ENCODE measurements at places on chromosomes 3 and 15. TPM values are rescaled to one million over a fixed set of nuclear protein-coding genes. Genes with fewer than 3 reads are reported as not detected.

- H3K4me1 ChIP-seq: peaks cover under 1% of the 10 kb centered on the region
- H3K27ac ChIP-seq: no peak overlapping the region
- peaks cover 4% of the 10 kb centered on the region for H3K36me3 ChIP-seq
- no peak overlapping the region for H3K4me3 ChIP-seq
- no peak for DNase-seq
Observed at GRCh38 chr3:52934630-52935530, 37.5 kb upstream of the STIMATE start.

DNA sequence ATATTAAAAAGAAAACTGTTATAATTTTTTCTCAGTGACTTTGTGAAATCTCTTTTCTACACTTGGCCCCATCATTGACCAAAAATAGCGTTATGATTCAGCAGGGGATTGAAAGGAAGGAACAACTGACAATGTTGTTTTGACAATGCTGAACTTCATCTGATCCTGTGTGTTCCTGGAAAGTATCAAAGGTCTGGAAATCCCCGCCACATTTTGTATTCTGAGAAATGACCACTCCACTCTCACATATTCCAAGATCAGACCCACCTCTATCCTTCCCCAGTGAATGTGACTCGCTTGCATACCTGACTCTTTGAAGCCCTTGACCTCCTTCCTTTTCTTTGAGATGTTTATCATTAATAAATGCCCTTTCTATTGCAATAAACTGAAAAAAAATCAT is 9.7 kb upstream of the RIOX2 start:
- no peaks in the 10 kb centered on the region for H3K4me1 ChIP-seq
- no peak overlapping the region for H3K4me3 ChIP-seq
- H3K27me3 ChIP-seq: peaks cover 7% of the 10 kb centered on the region
- no peak for DNase-seq

GRCh38 chr3:13528217-13528867 is 20.6 kb upstream of the FBLN2 start:
- H3K27ac ChIP-seq: no peak overlapping the region
- no peak for DNase-seq
- H3K4me1 ChIP-seq: no peaks in the 10 kb centered on the region
- no peaks in the 10 kb centered on the region for H3K36me3 ChIP-seq
- H3K4me3 ChIP-seq: no peak overlapping the region

- no peak for DNase-seq
- peaks cover 2% of the 10 kb centered on the region for H3K27me3 ChIP-seq
- H3K4me3 ChIP-seq: no peak overlapping the region
Observed at GRCh38 chr3:87006844-87007439, 16.0 kb upstream of the VGLL3 start.

- no peak for DNase-seq
- no peak overlapping the region for H3K27ac ChIP-seq
- H3K36me3 ChIP-seq: no peaks in the 10 kb centered on the region
- H3K4me1 ChIP-seq: no peaks in the 10 kb centered on the region
- peaks cover 17% of the 10 kb centered on the region for H3K27me3 ChIP-seq
- H3K4me3 ChIP-seq: no peak overlapping the region
Observed at GRCh38 chr3:119626196-119626595, 28.5 kb downstream of the PLA1A start.

Gene ROBO2
- 83.8 TPM for total RNA-seq

- no peaks in the 10 kb centered on the region for H3K36me3 ChIP-seq
- H3K4me3 ChIP-seq: no peak overlapping the region
- no peak for DNase-seq
- H3K27ac ChIP-seq: no peak overlapping the region
- peaks cover 7% of the 10 kb centered on the region for H3K4me1 ChIP-seq
Observed at GRCh38 chr3:22315925-22316324, 564.9 kb upstream of the ZNF385D start.

DNA sequence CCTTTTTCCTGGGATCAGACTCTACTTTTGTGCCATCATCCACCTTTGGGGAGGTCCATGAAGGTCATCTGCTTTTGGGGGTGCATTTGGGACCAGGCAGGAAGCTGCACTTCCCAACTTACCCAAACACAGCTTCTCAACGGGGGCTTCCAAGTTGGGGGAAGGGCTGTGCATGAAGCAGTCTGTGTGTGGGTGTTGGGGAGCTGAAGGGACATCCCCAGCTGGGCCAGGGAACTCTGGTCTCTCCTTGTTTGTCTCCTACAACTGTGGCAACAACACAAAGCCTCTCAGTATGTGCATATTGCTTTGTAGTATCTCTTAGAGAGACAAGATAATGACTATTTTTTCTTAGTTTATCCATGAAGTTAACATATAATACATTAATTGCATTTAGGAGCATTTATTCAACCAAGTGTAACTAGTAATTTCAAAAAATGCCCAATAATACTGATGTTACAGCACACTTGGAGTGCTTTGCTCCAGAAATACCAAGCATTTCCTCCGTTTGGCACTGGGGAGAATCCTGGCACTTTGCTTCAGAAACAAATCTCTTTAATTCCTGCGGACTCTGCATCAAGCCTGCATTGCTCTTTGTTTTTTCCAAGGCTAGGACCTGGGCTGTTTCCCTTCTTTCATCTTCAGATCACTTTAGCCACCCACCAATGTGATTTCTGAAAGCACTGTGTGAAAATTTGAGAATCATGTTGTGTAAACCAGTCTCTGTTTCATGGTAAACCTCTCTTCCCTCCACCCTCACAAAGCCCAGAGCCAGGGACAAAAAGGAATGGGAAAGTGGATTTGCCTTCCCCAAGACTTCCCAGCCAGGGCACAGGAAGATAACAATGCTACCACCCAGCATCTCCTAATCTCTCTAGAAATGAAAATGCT is 126.2 kb upstream of the PFN2 start:
- H3K36me3 ChIP-seq: peaks cover 1% of the 10 kb centered on the region
- H3K27ac ChIP-seq: peak overlapping the region; percentile 4
- no peak for DNase-seq
- no peaks in the 10 kb centered on the region for H3K4me1 ChIP-seq

Gene CELF6
- 1.4 TPM for total RNA-seq

Gene TEX55
- total RNA-seq: not detected

Gene COL6A5
- total RNA-seq: not detected

DNA sequence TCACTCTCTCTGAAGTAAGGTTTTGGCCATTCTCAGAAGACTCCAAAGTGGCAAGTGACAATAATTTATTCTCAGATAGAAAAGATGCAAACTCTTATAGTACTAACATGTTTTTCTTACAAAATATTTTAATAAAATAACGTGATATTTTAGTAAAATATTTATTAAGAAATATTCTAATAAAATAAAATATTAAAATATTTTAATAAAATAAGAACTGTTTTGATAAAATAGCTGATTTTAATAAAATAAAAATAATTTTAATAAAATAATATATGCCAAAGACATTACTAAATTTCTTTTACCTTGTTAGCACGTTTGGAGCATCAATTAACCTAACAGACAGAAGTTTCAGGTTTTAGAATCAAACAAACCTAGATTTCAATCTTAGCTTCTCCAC is 424.0 kb upstream of the NECTIN3 start:
- no peak overlapping the region for H3K27ac ChIP-seq
- peaks cover 4% of the 10 kb centered on the region for H3K36me3 ChIP-seq
- no peak overlapping the region for H3K4me3 ChIP-seq
- H3K27me3 ChIP-seq: no peaks in the 10 kb centered on the region

Gene FGD5
- 0.09 TPM for total RNA-seq

DNA sequence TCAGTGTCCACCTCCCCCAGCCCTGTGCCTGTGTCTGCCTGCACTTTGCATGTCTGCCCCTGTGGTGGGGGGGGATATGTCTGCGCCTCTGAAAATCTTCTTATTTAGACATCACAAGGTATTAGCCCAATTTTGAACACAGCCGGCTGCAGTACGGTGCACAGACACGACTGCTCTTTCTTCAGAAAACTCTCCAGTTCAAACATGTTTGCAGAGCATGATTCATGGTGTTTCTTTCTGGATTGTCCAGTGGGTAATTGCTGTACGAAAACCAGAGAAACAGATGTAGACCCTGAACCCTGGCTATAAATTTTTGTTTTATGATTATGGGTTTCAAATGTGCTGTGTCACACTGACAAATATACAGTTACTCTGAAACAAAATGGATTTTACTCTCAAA is 3.4 kb upstream of the RARB start:
- no peaks in the 10 kb centered on the region for H3K27me3 ChIP-seq
- DNase-seq: no peak
- H3K36me3 ChIP-seq: no peaks in the 10 kb centered on the region
- peaks cover 38% of the 10 kb centered on the region for H3K4me1 ChIP-seq
- no peak overlapping the region for H3K27ac ChIP-seq

GRCh38 chr3:4987538-4988296 is 8.5 kb downstream of the BHLHE40 start:
- peaks cover 2% of the 10 kb centered on the region for H3K4me1 ChIP-seq
- peaks cover 64% of the 10 kb centered on the region for H3K27me3 ChIP-seq
- no peak overlapping the region for H3K27ac ChIP-seq
- no peak for DNase-seq
- peak overlapping the region; percentile 61 for H3K4me3 ChIP-seq

GRCh38 chr15:81363276-81363675 is 10.7 kb downstream of the TMC3 start:
- no peak overlapping the region for H3K27ac ChIP-seq
- no peaks in the 10 kb centered on the region for H3K4me1 ChIP-seq
- H3K4me3 ChIP-seq: no peak overlapping the region
- H3K36me3 ChIP-seq: no peaks in the 10 kb centered on the region

Gene CPNE4
- 5.5 TPM for total RNA-seq

Gene FBLN2
- 14.1 TPM for total RNA-seq

- no peak overlapping the region for H3K27ac ChIP-seq
- H3K27me3 ChIP-seq: no peaks in the 10 kb centered on the region
- no peak for DNase-seq
- peaks cover 1% of the 10 kb centered on the region for H3K36me3 ChIP-seq
Observed at GRCh38 chr3:148823026-148823425, 4.6 kb upstream of the CPB1 start.

DNA sequence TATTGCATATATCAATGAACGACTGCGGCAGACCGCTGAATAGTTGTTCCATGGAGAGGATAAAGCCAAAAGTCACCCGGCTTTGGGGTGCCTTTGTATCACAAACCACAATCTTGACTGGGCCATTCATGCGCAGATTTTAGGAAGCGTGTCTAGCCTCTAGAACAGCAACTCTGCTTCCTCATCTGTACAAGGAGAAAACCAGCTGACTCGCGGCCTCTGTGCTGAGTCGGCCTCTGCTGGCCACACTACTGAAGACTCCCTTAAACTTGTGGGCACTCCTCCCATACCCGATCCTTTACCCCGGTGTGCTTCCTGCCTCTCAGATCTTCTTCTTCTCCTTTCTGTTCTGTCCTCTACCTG is 872 bp downstream of the DLEC1 start:
- no peak for DNase-seq
- peaks cover 38% of the 10 kb centered on the region for H3K27me3 ChIP-seq
- H3K27ac ChIP-seq: no peak overlapping the region
- peaks cover 4% of the 10 kb centered on the region for H3K4me1 ChIP-seq
- H3K36me3 ChIP-seq: no peaks in the 10 kb centered on the region

DNA sequence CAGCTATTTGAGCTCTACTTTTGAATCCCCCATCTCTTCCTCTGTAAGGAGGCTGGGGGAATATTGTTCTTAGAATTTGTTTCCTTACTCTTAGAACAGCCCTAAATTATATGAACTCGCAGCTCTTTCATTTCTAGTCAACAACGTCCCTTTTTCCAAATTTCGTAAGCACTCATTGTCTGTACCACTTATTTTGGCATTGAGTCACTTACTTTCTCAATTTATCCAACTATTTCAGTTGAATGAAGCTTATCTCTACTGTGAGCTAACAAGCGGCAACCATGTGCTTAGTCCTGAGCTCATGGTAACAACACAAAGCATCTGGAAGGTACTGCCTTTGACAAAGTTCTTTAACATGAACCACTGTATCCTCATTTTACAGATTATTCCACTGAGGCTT is 191.1 kb downstream of the GREM1 start:
- no peak overlapping the region for H3K27ac ChIP-seq
- H3K4me3 ChIP-seq: no peak overlapping the region
- H3K4me1 ChIP-seq: peaks cover 11% of the 10 kb centered on the region
- peaks cover 8% of the 10 kb centered on the region for H3K27me3 ChIP-seq
- no peak for DNase-seq

DNA sequence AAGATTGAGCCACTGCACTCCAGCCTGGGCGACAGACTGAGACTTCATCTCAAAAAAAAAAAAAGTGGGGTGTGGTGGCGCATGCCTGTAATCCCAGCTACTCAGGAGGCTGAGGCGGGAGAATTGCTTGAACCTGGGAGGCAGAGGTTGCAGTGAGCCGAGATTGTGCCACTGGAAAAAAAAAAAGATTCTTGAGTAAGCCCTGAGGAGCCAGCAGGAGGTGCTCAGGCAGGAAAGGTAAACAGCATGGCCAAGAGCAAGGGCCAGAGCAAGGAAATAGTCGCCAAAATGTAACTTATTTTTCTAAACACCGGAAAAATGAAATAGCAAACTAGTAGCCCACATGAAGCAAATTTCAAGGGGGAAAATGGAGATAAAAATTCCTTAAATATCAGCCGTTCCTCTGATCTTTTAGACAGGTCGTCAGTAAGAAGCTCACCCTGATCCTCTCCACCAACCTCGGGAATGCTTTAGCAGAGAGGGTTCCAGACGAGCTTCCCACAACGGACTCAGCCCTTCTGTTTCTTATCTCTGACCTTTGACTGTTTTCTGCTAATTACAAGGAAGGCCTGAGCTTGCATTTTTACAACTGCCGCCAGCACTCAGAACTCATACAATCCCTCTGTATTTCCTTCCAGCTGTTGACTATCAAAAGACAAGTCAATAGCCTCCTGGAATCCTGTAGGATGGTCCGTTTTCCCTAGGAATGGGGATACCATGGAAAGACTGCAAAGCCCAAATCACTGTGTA is 45.0 kb upstream of the AKAP13 start:
- H3K27ac ChIP-seq: peak overlapping the region; percentile 67
- H3K36me3 ChIP-seq: no peaks in the 10 kb centered on the region
- peaks cover 20% of the 10 kb centered on the region for H3K4me1 ChIP-seq

GRCh38 chr15:40293905-40294895 is 11.3 kb upstream of the ANKRD63 start:
- peaks cover 80% of the 10 kb centered on the region for H3K27me3 ChIP-seq
- H3K4me3 ChIP-seq: no peak overlapping the region
- H3K4me1 ChIP-seq: peaks cover 4% of the 10 kb centered on the region
- no peak overlapping the region for H3K27ac ChIP-seq
- H3K36me3 ChIP-seq: no peaks in the 10 kb centered on the region
- DNase-seq: no peak
